Stomach (tissue), 19 donors: ENCODE measurements at places on chromosomes 6 and 20.

GRCh38 chr6:83127976-83128375, 60.5 kb downstream of the DOP1A start:
- DNase-seq: no peak

DNA sequence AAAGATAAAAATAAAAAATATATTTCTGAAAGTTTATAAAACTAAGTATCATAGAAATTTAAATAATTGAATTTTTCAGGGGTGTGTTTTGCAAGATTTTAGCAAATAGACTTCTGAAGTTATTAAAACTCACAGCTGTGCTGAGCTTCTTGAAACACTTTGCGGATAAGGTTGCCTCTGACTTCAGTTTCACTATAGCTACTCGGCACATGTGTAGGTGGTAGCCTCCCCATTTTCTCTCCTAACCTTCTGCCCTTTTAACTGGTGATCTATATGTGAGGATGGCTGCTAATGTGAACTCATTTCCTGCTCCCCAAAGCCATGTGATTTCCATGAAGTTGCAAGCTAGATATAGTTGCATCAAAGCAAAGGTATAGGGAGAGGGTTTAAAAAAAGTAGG, 129.3 kb upstream of the STMND1 start:
- no peak for DNase-seq

- peak; percentile 66 for DNase-seq
Observed at GRCh38 chr6:105097288-105097687, 82.5 kb downstream of the POPDC3 start.

- DNase-seq: no peak
Observed at GRCh38 chr20:35369804-35370203, 42.0 kb downstream of the UQCC1 start.
